IPS DF 6.9 (cell line): ENCODE measurements at places on chromosomes 5 and 9.

GRCh38 chr5:76641514-76642120 lies 18.4 kb upstream of the F2RL2 start:
- no peak for DNase-seq

- DNase-seq: no peak
These were observed 219.1 kb upstream of the RPS23 start for GRCh38 chr5:82497242-82497641.

GRCh38 chr5:122252319-122252718 lies 59.7 kb upstream of the SNCAIP start:
- DNase-seq: no peak

DNA sequence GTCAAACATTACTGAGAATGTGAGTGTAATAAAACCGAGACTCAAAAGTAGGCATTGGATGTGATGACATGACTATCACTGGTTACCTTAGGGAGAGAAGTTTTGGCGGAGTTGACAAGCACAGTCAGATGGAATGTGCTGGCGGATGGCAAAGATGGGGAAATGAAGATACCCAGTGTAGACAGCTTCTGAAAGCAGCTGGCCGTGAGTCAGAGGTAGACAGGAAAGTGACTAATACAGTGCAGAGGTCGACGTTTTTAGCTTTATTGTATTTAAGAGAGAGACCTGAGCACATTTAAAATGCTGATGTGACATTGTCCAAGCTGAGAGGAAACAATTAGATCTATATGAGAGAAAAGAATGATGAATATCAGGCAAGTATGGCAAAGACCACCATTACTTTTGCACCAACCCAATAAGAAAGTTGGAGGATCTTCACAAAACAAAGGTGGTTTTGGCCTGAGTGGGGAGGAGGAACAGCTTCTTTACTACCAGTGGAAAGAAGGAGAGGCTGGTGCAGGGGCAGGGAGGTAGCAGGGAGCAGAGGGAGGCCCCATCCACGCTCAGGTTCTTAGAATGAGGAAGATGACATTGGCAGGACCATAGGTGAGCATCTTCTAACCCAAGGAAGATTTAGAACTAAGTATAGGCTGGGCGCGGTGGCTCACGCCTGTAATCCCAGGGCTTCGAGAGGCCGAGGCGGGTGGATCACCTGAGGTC lies 36.7 kb upstream of the KCNIP1 start:
- DNase-seq: no peak

DNA sequence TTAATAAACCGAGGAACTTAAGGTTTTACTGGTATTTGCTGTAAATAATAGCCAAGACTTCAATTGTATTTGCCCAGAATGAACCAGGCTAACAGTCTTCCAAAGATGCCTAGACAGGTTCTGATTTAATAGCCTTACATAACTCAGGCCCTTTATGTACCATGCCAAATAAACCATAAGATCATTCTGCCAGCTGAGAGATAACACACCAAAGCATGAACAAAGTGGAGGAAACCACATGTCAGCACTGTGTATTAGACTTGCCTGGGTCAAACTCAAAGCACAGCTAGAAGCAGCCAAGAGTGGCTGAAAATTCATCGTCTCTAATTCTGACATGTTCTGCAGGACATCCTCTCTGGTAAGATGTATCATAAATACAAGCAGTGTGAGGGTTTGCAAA lies 319.3 kb upstream of the ZNF608 start:
- DNase-seq: no peak

DNA sequence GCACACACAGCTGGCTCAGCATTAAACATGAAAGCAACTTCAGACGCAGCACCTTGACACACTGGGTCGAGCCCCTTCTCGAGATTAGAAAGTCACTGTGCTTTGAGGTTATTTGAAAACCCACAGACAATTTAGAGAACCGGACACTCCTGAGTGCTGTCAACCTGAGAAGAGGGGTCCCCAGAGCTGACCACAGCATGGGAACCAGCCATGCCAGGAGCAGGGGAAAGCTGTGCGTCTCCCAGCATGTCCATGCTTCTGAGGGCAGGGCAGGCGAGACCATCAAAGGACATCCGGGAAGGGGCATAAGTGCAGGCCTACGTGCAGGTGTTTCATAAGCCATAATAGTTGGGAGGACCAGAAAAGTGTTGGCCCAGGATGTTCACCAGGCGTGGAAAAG lies 20.5 kb downstream of the SLC6A3 start:
- no peak for DNase-seq

- DNase-seq: no peak
These were observed 1619.0 kb upstream of the WWC1 start for GRCh38 chr5:166672431-166672830.

DNA sequence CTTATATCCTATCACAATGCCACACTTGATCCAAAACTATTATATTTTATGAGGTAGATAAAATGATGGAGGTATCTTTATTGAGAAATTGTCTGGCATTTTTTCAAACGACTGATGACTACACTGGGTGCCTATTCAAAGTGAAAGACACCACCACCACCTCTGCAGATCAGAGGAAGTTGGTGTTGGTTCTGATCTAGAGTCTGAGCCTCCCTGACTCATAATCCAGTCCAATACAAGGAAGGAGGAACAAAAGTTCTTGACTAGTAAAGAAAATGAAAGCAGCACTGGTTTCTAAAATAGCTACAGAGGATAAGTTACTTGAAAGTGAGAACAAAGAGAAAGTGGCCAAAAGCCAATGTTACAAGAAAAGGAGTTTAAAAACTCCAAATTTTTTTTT lies 139.9 kb downstream of the RFX3 start:
- no peak for DNase-seq
